Renal pelvis (tissue), 12 donors: ENCODE measurements at places on chromosomes 2 and 18. TPM values are rescaled to one million over a fixed set of nuclear protein-coding genes. Genes with fewer than 3 reads are reported as not detected.

- DNase-seq: no peak
Observed at GRCh38 chr2:222595581-222595980, 60.3 kb downstream of the FARSB start.

GRCh38 chr18:27605107-27605834, 420.2 kb upstream of the CHST9 start:
- peak; percentile 85 for DNase-seq

- DNase-seq: no peak
Observed at GRCh38 chr2:54944724-54945326, 105.4 kb downstream of the RTN4 start.

Gene MROH2A
- 0.33 TPM for polyA plus RNA-seq

GRCh38 chr2:217964275-217965161, 38.3 kb downstream of the TNS1 start:
- peak; percentile 28 for DNase-seq

Gene ELOA2
- polyA plus RNA-seq: not detected

Gene STAT4
- polyA plus RNA-seq: 6.3 TPM

Gene IL1F10
- polyA plus RNA-seq: not detected

Gene TMEM127
- polyA plus RNA-seq: 45.2 TPM

GRCh38 chr2:43542285-43542933, 53.4 kb downstream of the THADA start:
- DNase-seq: peak; percentile 42
